ENCODE measurements at places on chromosomes 3 and 15. TPM values are rescaled to one million over a fixed set of nuclear protein-coding genes. Genes with fewer than 3 reads are reported as not detected.

The RASSF1 gene
- total RNA-seq = 12.6 TPM

The ONECUT1 gene
- total RNA-seq = not detected

DNA sequence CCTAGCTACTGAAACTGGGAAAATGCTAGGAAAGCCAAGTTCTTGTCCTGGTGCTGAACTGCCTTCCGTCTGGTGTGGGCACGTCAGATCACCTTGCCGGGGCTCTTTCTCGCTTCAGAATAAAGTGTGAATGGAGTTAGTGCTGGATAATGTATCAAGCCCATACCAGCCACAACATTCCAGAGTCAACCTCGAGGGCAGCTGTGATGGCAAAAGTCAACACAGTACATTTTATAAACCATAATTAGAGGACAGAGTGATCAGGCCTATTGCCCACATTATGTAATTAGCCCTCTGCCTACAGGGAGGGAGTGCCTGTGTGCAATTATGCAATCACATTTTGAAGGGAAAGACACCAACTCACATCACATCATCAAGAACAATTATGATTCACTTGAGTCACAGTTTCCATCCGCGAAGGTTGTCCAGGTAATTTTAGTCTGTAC lies 165.2 kb downstream of the RORA start:
- DNase-seq = no peak

DNA sequence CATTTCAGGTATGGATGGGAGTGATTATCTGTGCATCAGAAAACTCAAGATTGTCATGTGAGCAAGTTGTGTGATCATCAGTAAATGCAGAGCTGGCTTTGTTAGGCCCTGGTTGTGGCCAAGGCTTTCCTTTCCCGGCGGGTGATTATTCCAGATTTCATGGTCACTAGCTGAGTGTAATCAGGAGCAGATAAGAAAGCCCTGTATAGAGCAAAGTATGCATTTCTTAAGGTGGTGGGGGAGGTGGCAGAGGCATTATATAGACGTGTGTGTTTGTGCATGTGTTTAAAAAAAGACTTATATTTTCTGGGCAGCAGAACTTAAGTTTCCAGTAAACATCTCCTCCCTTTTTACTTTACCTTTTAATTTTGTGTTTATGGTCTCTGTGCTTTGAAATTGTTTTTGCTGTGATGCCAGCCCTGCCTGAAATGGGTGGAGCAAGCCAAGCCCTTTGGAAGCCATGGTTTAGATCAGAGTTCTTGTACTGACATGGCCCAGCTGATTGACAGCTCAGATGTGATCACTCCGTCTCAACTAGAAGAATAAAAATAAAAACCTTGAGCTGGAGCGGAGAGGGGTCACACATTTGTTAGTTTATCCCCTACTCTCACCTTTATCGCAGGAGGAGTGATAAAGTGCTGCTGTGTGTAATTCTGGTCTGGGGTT lies 22.2 kb downstream of the SMAD3 start:
- DNase-seq = no peak

The ITPKA gene
- 0.25 TPM for total RNA-seq

Data from dermis microvascular lymphatic vessel endothelial cell (primary cell).